DMS 273 treated with DMSO at 0.1 percent for 48 hours (cell line): ENCODE measurements at places on chromosomes 4 and X.

GRCh38 chr4:119682099-119682498, 53.5 kb upstream of the PDE5A start:
- no peak for DNase-seq

GRCh38 chr4:134422776-134423175, 221.2 kb upstream of the PABPC4L start:
- no peak for DNase-seq

- DNase-seq: no peak
These were observed 370.9 kb upstream of the SMIM31 start for GRCh38 chr4:164383058-164383357.

DNA sequence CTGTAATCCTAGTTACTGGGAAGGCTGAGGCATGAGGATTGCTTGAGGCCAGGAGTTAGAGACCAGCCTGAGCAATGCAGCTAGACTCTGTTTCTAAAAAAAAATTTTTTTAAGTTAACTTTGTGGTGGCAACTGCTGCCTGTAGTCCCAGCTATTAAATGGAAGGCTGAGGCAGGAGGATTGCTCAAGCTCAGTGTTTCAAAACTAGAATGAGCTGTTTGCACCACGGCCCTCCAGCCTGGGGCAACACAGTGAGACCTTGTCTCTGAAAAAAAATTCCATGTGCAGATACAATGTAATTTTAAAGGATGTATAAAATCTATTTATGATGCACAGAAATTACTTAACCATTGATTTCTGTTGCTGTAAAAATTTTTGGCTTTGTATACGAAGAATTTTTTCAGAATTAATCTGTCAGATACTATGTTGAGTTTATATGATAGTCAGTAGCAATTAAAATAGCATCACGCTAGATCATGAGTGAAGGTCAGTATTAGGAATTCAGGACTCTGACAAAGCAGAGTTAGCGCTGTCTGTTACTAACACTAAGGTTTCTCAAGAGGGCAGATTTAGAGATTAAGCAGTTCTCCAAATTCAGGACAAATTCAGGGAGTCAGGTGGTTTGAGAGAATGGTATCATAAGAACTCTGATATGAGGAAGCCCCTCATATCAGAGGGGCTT, 8.3 kb upstream of the AGA start:
- DNase-seq: no peak

DNA sequence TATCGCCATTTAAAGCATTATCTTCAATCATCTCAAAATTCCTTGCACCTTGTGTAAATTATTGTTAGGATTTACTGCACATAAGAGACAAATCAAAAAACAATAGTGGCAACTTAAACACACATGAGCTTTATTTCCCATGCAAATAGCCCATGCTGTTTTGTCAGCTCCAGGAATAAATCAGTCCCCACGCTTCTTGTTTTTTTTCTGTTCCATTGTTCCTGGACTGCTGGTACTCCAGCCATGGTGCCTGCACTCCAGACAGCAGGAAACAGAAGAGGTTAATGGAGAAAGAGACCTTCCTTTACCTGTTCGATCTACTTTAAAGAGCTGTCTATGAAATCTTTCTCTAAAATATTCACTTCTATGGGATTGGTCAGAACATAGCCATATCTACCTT, 1515.7 kb upstream of the TENM3 start:
- no peak for DNase-seq

GRCh38 chr4:167239627-167240026, 5.3 kb upstream of the SPOCK3 start:
- no peak for DNase-seq

DNA sequence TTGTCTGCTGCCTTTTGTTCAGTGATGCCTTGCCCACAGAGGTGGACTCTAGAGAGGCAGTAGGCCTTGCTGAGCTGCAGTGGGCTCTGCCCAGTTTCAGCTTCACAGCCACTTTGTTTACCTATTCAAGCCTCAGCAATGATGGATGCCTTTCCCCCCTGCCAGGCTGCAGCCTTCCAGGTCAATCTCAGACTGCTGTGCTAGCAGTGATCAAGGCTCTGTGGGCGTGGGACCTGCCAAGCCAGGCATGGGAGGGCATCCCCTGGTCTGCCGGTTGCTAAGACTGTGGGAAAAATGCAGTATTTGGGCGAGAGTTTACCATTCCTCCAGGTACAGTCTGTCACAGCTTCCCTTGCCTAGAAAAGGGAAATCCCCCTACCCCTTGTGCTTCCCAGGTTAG, 175.2 kb upstream of the PBDC1 start:
- no peak for DNase-seq

GRCh38 chr4:6390356-6390755, 82.1 kb downstream of the PPP2R2C start:
- no peak for DNase-seq

GRCh38 chr4:36722986-36723385, 441.6 kb downstream of the DTHD1 start:
- no peak for DNase-seq

DNA sequence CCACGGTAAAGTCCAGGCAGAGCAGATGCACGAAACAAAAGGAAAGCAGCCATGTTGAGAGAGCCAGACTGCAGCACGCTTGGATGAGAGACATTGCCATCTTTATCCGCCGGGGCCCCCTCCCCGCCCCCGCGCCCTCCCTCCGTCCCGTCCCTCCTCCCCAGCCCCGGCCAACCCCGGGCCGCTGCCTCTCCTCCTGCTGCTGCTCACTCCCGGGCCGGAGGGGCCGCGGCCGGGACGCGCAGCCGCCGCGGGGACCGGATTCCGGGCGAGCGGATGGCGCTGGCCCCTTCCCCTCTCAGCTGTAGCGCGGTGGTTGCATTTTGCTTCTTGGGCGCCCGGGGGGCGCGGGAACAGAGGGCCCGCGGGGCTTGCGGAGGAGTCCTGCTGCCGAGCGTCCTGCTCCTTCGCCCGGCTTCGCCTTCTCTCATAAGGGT, 542 bp downstream of the RNF150 start:
- no peak for DNase-seq

DNA sequence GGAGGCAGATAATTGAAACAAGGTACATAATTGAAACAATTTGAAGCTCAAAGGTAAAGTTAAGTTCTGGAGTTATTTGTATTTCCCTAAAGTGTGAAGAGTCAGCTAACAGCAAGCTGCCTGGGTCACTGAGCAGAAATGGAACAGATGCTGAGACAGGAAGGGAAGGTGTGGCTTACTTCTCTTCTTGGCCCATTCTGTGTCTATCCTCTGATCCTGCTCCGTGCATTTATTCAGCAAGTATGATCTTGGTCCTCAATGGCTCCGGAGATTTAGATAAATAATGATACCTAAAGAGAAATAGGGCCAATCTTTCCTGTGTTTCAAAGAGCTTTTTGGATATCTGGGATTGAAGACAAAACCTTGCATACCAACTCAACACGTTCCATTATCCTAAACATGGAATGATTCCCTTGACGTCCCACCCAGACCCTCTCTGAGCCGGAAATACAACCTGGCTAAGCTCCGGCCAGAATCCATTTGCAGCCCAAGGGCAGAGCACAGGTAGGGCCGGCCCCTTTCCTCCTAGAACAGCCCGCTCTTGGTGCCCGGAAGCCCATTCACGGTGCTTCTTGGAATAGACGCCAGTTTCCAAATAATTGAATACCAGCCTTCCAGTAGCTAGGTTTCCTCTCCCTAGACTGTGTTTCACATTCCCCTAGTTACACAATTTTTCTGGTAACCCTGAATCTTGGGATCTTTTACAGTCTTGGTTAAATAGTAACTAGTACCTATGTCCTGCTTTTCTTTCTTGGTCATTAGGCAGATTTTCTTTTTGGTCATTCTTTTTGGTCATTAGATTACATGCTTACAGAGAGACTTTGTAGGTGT, 211.0 kb downstream of the NWD2 start:
- no peak for DNase-seq

GRCh38 chr4:167222099-167222498, 12.2 kb downstream of the SPOCK3 start:
- no peak for DNase-seq

DNA sequence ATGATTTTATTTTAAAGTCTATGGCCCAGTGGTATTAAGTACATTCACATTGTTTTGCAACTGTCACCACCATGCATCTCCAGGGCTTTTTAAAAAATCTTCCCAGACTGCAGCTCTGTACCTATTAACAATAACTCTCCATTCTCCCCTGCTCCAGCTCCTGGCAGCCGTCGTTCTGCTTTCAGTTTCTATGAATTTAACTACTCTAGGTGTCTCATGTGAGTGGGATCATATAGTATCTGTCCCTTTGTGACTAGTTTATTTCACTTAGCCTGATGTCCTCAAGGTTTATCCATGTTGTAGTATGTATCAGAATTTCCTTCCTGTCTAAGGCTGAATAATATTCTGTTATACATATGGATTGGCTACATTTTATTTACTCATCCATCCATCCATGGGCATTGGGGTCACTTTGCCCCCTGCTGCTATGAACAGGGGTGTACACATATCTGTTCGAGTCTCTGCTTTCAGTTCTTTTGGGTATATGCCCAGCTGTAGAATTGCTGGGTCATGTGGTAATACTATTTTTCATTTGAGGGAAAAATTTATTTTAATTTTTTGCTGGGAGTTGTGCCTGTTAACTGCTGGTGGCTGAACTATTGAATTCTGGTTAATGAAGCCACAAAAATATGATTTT, 131.3 kb downstream of the ARHGAP10 start:
- no peak for DNase-seq

DNA sequence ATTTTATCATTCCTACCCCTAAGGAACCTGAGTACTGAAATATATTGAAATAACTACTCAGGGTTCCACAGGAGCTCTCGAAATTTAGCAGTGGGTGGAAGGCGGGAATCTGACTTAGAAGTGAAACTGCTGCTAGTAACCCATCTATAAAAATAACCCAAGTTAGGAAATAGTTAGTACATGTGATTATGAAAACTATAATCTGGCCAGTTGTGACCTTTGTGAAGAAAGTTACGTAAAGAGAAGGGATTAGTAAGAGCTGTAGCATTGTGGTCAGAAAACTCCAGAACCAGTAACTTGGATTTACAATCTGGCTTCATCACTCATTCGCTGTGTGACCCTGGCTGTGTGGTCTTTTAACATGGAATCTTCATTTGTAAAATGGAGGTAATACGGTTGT, 175.5 kb downstream of the RAPGEF2 start:
- no peak for DNase-seq

DNA sequence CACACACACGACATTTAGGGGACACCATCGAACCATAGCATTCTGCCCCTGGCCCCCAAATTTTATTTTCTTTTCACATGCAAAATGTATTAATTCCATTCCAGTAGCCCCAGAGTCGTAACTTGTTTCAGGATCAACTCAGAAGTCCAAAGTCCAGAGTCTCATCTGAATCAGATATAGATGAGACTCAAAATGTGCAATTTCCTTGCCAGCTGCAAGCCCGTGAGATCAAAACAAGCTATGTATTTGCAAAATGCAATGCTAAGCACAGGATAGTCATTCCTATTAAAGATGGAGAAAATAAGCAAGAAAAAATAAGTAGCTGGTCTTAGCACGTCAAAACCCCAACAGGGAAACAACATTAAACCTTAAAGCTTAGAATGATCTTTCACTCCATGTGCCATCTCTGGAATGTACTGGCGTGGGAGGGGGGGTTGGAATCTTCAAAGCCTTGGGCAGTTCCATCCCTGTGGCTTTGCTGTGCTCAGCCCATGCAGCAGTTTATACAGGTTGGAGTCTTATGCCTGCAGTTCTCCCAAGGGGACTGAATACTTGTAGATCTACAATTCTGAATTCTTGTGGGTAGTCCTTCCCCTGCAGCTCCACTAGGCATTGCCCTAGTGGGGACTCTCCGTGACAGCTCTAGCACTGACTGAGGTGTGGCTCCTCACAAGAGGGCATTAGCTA, 47.7 kb upstream of the SYTL5 start:
- DNase-seq: no peak

DNA sequence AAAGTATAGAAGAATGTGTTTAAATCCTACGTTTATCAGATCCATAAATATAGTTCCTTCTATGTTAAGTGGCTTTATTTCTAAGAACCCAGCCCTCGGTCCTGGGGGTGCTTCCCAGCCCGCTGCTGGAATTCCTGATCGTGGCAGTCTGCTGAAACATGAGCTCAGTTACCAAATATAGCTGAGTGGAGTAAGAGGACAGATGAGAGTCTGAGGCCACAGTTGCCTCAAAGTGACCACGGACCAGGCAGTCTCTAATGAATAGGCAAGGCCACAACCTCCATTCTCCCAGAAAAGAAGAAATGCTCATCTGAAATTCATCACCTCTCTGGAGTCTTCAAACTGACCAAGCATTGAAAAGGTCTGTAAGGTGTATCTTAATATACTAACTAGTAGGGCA, at the start of gene PALLD:
PALLD (plus strand) TSS at position 219 of the 400 bp plus-strand sequence.
- DNase-seq: no peak

- no peak for DNase-seq
These were observed 52.0 kb upstream of the HS3ST1 start for GRCh38 chr4:11480683-11481082.

- no peak for DNase-seq
These were observed 1.3 kb upstream of the CISD2 start for GRCh38 chr4:102867278-102868152.

DNA sequence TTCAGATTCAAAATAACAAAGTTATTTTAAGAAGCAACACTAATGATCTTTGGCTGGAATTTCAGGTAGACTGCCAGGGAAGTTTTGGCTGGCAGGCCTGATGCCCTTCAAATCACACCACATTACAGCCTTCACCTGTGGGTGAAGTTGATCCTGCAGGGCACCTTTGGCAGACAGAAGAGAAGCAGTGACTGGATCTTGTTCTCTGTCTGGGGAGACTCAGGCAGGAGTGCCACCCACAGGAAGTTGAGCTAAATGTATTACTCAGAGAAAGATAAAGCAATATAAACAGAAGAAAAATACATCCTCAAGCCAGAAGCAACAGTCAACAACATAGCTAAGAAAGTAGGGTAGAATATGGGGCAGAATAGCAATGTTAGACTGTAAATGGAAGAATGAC, 12.8 kb upstream of the CFAP299 start:
- DNase-seq: no peak

- DNase-seq: no peak
These were observed 12.6 kb downstream of the GRIPAP1 start for GRCh38 chrX:48989483-48989882.

DNA sequence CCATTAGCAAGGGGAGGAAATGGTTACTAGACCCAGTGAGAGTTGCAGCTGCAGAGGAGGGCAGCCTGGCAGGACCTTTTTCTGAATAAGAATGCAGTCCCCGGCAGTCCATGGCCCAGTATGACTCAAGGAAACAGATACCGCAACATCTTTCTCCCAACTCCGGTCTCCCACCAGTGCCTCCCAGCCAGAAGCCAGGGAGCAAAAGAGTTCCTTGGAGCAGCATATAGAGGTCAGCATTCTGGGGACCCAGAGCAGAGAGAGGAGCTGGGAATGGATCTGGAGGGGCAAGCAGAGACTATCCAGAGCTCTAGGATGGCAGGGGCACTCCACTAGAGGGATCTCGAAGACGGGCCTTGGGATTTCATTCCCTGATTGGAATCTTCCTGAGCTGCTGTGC, 339.2 kb upstream of the AADAT start:
- no peak for DNase-seq

GRCh38 chrX:115642895-115643530, 82.0 kb downstream of the PLS3 start:
- DNase-seq: peak; percentile 13
